Stimulated activated CD4-positive, alpha-beta T cell treated with anti-CD3 and anti-CD28 coated beads, TNF-alpha, amount 100 ng/mL, for 4 hours (primary cell): ENCODE measurements at places on chromosomes 3 and 15.

DNA sequence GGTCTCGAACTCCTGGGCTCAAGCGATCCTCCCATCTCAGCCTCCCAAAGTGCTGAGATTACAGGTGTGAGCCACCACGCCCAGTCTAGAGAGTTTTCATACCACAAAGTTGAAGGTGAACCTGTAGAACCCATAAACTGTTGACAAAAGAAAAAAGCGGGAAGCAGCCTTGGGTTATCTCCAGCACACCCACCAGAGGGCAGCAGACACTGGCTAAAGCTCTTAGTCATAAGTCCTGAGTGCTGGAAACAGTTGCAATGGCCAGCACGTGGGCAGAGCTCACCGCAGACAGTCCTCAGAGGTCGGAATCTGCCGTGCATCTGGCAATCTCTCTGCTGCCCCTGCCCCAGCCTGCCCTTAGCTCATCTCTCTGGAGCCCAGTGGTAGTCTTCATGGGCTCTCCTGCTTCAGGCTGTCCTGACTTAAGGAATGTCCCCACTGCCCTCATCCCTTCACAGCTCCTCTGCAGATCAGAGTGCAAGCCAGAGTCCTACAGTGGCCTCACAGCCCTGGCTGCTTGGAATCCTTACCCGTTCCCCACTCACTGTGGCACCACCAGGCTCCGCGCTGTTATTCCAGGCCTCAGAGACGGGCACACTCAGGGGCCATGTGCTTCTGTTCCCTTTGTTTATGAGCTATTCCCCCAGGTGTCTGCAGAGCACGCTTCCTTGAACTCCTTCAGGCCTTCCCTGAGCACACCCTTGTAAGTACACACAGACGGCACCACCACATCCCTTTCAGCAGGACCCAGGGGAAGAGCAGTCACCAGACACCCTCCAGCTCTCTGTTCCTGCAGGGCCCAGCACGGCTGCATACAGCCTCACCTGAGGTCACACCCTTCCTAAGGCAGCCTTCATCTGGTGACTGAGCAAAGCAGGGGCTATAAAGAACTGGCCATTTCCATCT lies 8.8 kb upstream of the ELP6 start:
- peak; percentile 42 for DNase-seq

GRCh38 chr15:89118481-89118989 lies 30.3 kb downstream of the ABHD2 start:
- DNase-seq: no peak

DNA sequence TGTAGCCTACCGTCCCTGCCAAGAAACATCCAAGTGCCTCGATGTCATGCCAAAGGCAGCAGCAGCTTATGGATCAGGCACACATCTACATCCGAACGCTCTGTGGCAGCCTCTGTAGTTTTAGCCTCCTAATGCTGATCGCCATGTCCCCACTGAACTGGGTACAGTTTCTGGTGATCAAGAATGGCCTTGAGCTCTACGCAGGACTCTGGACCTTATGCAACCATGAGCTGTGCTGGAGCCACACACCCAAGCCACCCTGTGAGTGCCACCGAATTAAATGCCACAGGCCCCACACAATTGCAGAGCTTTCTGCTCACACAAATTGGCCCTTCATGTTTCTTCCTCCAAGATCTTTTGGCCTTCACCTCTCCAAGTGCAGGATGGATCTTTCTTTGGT lies 543 bp downstream of the TMEM202 start:
- DNase-seq: no peak

DNA sequence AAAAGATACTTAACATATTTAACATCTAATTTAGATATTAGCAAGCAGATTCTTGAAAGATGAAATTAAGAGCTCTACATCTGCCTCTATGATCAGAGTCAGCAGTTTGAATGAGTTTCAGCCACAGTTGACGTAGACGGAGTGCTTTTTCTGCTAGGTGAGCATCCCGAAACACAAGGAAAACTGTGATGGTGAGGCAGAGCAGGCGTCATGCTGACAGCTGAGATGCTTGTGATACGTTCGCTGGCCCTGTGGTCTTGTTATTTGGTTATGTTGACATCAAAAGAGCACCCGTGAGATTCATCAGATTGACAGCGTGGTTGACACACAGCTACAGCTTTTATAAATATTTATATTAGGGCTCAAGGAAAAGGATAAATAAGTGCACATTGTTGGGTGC lies 19.6 kb upstream of the GOLGA8B start:
- no peak for DNase-seq

DNA sequence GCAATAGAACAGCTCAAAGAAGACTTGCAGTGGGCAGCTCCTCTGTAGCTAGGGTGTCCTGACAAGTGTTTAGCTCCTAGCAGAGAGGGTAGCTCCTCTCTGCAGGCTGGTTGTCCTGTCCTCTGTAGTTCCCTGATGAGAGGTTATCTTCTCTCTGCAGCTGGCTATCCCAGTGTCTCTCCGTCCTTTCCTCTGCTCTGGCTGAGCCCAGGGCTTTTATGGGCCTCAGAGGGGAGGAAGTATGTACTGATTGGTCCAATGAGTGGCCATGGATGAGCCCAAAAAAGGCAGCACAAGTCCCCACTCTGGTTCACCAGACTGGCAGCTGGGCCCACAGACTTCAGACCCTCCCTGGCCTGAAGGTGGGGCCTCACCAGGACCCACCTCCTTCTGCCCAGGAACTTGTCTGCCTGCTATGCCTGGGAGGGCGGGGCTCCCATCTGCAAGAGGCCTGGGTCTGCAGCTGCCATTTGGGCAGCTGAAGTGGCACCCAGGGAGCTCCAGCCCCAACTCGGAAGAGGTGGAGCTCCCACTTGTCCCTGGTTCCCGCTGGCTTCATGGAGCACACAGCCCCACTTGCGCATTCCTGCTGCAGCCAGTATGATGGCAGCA lies 27.2 kb upstream of the MEX3B start:
- DNase-seq: no peak

DNA sequence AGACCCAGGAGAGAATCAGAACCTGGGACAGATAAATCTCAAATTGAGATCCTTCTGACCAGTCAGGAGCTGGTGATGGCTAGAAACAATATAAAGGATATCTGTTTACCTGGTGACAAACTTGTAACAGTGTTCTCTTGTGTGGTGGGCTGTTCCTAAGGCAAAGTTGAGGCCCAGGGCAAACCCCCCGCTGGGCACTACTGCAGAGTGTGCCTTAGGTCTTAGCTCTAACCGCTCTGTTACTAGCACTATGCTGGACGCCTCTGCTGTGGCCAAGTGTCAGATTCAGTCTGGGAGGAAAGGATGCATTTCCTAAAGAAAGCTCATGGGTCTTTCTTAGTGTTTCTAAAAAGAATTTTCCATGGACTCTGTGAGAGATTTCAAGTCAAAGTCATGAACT lies 146.5 kb upstream of the MEIS2 start:
- no peak for DNase-seq

GRCh38 chr3:117141812-117142211 lies 432.2 kb downstream of the TUSC7 start:
- DNase-seq: no peak
